ENCODE measurements at places on chromosomes 16 and 17. TPM values are rescaled to one million over a fixed set of nuclear protein-coding genes. Genes with fewer than 3 reads are reported as not detected.

Gene GAST
- not detected for total RNA-seq

DNA sequence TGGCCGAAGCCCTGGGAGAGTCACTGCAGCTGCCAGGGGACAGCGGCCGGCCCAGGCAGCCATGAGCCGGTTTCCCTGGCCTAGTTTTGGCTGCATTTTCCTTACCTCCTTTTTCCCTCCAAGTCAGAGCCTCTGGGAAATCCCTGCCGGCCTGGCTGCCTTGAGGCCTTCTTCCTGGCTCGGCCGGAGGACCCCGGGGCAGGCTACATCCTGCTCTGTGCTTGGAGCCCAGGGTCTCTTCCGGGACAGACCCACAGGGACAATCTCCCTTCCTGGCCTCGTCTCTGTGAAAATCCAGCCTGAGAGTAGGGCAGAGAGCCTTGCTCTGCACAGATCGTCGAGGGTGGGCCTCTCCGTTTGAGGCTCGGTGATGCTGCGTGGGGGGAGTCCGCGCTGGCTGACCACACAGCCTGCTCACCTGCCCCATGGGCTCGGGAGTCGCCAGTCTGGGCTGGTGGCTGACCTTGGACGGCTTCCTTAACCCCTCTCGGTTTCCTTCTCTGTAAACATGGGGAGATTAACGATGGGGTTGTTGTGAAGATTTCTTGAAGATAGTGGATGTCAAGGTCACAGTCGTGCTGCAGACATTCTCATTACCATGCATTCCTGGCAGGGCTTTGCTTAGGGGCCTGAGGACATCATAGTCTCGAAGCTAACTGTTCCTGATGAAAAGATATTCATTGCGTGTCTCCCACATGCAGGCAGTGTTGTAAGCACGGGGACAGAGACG, 34.8 kb upstream of the CIBAR2 start:
- H3K4me3 ChIP-seq: no peak overlapping the region
- no peaks in the 10 kb centered on the region for H3K27me3 ChIP-seq
- DNase-seq: no peak
- H3K4me1 ChIP-seq: peaks cover 33% of the 10 kb centered on the region

DNA sequence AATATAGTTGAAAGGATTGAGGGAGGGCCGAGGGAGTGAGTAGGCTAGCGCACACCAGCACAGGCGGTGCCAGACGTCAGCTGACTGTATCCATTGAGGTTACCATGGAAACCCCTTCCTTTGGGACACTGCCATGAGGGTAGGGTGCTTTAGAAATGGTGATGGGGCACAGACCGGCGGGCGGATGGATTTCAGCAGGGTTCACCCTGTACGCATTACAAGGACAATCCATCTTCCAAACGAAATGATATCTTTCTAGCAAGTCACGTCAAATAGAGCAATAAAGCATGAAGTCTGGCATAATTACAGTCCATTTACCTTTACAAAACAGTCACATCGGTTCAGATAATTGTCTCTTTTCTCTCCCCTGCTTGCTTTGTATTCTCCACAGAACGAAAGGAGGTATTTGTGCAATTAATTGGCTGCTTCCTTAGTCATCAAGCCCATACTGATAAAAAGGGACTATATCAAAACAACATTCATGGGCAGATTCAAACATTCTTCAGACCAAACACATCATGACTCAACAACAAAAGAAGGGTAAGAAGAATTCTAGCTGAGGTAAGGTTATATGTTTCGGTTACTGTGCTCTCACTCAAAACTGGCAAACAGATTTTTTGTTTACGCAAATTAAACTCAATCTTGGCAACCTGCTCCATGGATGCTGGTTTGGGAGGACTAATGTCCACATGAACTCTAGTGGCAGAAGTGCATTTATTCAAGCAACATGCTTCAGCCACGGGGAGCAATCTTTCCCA, 140.6 kb downstream of the CDK5R1 start:
- no peak overlapping the region for H3K27ac ChIP-seq
- no peaks in the 10 kb centered on the region for H3K36me3 ChIP-seq
- H3K27me3 ChIP-seq: no peaks in the 10 kb centered on the region
- H3K4me1 ChIP-seq: no peaks in the 10 kb centered on the region
- peak; percentile 8 for DNase-seq
- no peak overlapping the region for H3K4me3 ChIP-seq

GRCh38 chr16:16124438-16124837, 98.9 kb downstream of the ABCC6 start:
- no peak overlapping the region for H3K4me3 ChIP-seq
- no peak for DNase-seq
- no peaks in the 10 kb centered on the region for H3K4me1 ChIP-seq
- H3K36me3 ChIP-seq: no peaks in the 10 kb centered on the region

- DNase-seq: no peak
- no peaks in the 10 kb centered on the region for H3K36me3 ChIP-seq
- H3K4me3 ChIP-seq: no peak overlapping the region
- H3K27me3 ChIP-seq: no peaks in the 10 kb centered on the region
- H3K4me1 ChIP-seq: no peaks in the 10 kb centered on the region
Measured at GRCh38 chr16:62194828-62195227, 158.6 kb upstream of the CDH8 start.

DNA sequence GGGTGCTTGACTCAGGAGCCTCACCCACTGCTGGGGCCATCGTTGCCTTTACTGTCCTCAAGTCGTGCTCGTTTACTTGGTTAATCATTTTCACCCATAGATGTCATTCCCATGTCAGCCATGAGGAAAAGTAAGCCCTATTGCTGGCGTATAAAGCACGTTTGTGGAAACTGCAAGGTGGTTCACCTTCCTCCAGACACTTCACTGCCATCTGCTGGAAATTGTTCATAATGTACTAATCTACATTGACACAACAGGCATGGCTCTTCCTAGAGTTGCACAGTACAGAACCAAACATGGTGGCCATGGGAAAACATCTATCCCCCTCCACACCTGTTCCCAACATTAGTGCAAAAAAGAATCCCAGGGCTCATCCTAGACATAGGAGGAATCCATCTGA, 116.6 kb downstream of the ZNF18 start:
- no peaks in the 10 kb centered on the region for H3K27me3 ChIP-seq
- H3K36me3 ChIP-seq: no peaks in the 10 kb centered on the region
- DNase-seq: peak; percentile 76
- H3K27ac ChIP-seq: no peak overlapping the region
- H3K4me1 ChIP-seq: no peaks in the 10 kb centered on the region
- H3K4me3 ChIP-seq: no peak overlapping the region

Gene SLC13A2
- 1.2 TPM for total RNA-seq

Gene GJD3
- total RNA-seq: not detected

GRCh38 chr16:49470513-49470991, 96.9 kb downstream of the C16orf78 start:
- DNase-seq: no peak
- H3K4me3 ChIP-seq: no peak overlapping the region
- peaks cover 10% of the 10 kb centered on the region for H3K27me3 ChIP-seq
- no peaks in the 10 kb centered on the region for H3K4me1 ChIP-seq

Gene KRT26
- not detected for total RNA-seq

DNA sequence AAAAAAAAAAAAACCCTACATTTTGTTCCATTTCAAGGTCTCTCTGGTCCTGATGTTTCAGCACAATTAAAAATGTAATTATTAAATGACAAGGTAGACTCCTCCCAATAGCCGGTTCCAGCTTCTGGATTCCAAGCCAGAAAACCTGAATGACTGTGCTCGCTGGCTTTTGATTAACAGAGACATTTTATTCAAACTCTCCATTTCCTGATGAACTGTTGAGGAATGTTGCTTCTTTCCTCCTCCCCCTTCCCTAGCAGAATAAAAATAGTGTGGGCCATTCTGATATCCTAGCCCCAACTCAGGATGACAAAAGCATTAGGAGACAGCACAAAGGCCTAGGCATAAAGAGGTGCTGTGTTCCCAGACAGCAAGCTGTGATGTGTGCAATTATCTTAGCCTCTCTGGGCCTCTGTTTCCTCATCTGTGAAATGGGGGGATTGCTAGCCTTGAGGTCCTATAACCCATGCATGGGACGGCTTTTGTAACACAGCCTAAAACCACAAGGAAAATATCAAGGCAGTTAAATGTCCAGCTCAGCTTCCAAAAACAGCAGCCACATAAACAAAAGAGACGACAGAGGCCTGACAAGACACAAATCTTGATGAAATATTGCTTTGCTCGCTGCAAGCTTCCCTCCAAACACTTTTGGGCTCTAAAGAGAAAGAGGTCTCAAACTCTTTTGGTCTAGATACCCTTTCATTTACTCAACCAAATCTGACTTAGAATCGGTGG, 127.2 kb upstream of the RCVRN start:
- no peak overlapping the region for H3K4me3 ChIP-seq
- H3K27ac ChIP-seq: no peak overlapping the region
- peaks cover 15% of the 10 kb centered on the region for H3K4me1 ChIP-seq
- no peak for DNase-seq
- H3K36me3 ChIP-seq: no peaks in the 10 kb centered on the region
- no peaks in the 10 kb centered on the region for H3K27me3 ChIP-seq

DNA sequence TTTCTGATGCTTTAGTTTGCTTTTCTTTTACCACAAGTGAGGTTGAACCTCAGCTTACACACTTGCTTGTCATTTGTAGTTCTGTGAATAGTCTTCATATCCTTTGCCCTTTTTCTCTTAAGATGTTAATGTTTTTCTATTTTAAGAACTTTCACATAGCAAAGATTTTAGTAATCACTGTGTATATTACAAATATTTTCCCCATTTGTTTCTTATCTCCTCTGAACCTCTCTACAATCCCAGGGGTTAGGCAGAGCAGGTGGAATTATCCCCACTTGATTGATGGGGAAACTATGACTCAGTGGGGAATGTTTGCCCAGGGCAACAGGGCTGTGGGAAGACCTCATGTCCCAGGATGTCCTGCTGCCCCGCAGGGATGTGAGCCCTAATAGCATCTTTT, 11.7 kb upstream of the MYH3 start:
- H3K36me3 ChIP-seq: no peaks in the 10 kb centered on the region
- H3K27me3 ChIP-seq: no peaks in the 10 kb centered on the region
- peak overlapping the region; percentile 21 for H3K27ac ChIP-seq
- no peak overlapping the region for H3K4me3 ChIP-seq
- peak; percentile 32 for DNase-seq
- no peaks in the 10 kb centered on the region for H3K4me1 ChIP-seq

DNA sequence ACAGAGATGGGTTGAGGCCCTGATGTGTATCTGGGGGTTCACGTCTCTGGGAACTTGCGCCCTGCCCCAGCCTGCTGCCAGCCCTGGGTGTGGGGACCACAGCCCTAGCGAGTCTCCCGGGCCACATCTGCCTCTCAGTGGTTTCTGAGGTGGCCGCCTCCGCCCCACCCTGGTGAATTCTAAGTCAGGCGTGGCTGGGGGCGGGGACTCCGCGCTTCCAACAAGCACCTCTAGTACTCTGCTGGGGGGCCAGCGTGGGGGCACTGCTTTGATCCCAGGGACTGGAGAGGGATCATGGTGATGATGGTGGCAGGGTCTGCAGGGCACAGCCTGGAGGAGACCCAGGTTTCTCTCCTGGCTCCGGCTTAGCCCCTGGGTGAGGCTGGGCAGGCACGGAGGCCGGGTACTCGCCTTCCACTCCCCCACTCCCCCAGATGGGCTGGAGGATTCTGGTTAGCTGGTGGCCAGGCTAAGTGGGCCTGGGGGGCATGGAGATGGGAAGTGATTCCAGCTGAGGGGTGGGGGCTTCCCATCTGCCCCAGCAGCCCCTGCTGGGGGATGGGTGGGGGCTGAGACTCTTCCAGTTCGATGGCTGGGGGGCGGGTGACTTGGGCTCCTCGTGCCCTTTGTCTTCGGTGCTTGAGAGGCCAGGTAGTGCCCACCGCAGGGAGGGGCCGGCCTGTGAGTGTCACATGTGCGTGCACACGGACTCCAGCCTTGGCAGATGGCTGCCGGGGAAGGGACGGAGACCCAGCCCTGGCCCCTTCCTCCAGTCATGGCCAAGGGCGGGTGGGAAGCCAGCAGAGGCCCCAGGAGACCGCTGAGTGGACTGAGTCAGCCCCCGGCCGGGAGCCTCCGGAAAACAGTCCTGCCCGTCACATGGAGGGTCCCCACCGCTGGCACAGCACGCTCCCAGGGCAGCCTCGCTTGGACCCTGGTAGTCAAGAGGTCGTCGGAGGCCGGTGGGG, 3.9 kb downstream of the GLIS2 start:
- H3K4me1 ChIP-seq: peaks cover 65% of the 10 kb centered on the region
- no peaks in the 10 kb centered on the region for H3K27me3 ChIP-seq
- no peak for DNase-seq
- no peaks in the 10 kb centered on the region for H3K36me3 ChIP-seq
- no peak overlapping the region for H3K4me3 ChIP-seq
- peak overlapping the region; percentile 93 for H3K27ac ChIP-seq

Gene SLC6A4
- 3.8 TPM for total RNA-seq

- H3K27me3 ChIP-seq: no peaks in the 10 kb centered on the region
- no peaks in the 10 kb centered on the region for H3K4me1 ChIP-seq
- H3K4me3 ChIP-seq: no peak overlapping the region
- H3K36me3 ChIP-seq: no peaks in the 10 kb centered on the region
- no peak for DNase-seq
Measured at GRCh38 chr17:76994237-76994637, 126.0 kb downstream of the MGAT5B start.

Gene CIITA
- total RNA-seq: not detected

DNA sequence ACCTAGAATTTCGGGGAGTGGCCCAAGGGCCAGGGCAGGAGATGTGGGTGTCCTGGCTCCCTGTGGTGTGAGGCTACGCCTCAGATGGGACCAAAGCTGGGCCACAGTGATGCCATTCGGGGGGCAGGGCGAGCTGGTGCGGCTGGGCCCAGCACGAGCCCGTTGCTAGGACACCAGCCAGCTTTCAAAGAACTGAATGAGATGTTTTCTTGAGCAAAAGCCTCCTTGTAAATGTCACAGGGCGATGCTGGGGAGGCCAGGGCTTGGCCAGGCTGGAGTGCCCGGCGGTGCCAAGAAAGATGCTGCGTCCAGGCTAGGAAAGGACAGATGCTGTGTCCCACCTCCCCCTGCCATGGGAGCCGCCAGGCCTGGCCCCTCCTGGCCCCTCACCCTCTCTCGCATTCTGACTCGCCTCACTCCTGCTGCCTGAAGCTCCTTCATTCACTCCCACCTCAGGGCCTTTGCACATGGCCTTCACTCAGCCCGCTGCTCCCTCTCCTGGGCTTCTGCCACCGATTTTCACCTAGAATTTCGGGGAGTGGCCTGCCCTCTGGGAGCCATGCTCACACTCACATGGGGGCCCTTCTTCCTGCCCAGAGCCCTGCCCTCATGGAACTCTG, 39.1 kb downstream of the CPNE2 start:
- no peaks in the 10 kb centered on the region for H3K27me3 ChIP-seq
- DNase-seq: no peak
- H3K4me1 ChIP-seq: no peaks in the 10 kb centered on the region
- no peak overlapping the region for H3K27ac ChIP-seq

GRCh38 chr17:56152874-56153602, at the start of gene ANKFN1:
ANKFN1 (plus strand) TSS chr17:56153475; CDS start chr17:56212668, 59,193 bp downstream.
- peak within 1 kb of the TSS; percentile 17 for H3K27ac ChIP-seq
- no peak within 1 kb of the TSS for H3K4me3 ChIP-seq
- DNase-seq: no peak
- H3K27me3 ChIP-seq: no peaks in the 10 kb centered on the region
- H3K36me3 ChIP-seq: no peaks in the 10 kb centered on the region
- H3K4me1 ChIP-seq: peaks cover 25% of the 10 kb centered on the region

- H3K36me3 ChIP-seq: no peaks in the 10 kb centered on the region
- H3K27ac ChIP-seq: no peak overlapping the region
- no peak overlapping the region for H3K4me3 ChIP-seq
- no peak for DNase-seq
- no peaks in the 10 kb centered on the region for H3K27me3 ChIP-seq
Measured at GRCh38 chr16:24102209-24102660, 153.9 kb upstream of the CACNG3 start.
